ENCODE measurements at places on chromosomes 13 and 19.

DNA sequence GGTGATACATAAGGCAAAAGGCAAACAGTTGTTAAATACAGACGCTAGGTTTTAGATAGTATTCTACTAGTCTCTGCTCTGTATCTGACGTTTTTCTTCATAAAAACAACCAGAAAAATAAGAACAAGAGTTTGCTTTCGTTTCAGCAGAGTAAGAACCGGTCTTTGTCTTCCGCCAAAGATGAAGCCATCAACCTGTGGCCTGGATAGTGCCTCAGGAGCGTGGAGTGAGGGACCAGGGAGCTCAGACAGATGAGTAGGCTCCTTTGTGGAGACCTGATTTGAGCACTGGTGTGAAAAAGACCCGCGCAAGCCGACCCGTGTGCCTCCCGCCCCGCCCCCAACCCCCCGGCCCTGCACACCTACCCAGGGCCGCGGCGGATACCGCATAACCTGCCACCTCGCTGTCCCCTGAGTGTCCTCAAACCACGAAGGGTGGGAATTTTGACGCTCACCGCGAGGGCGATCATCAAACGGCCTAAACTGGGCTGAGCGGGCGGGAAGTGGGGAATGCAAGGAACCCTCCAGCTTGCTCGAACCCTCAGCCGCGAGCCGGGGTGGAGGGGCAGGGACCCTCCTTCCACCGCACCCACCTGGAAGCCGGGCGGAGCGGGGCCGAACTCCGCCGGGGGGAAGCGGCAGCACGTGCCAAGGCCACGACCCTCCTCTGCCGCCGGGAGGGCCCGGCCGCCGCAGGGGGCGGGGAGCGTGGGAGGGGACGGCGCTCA lies 866 bp upstream of the LMO7 start:
- no peak for DNase-seq

- DNase-seq: no peak
Observed at GRCh38 chr13:49629196-49629938, 1.1 kb downstream of the ARL11 start.

DNA sequence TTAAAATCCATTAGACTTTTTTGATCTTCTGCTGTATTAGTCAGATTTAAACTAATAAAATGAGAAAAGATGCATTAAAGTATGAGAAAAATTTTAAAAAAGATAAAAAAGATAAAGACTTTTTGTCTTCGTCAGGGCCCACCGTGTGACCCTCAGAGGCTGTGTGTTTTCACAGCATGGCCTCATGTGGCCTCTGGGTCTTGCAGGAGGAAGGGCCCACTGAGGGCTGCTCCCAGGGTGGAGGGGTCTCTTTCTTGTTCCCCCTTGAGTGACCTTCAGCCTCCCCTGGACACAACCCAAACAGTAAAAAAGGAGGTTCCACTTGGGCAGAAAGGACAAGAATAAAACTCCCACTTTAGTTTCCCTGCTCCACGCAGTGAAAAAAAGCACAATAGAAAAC lies 57.1 kb upstream of the RANBP3 start:
- DNase-seq: no peak

DNA sequence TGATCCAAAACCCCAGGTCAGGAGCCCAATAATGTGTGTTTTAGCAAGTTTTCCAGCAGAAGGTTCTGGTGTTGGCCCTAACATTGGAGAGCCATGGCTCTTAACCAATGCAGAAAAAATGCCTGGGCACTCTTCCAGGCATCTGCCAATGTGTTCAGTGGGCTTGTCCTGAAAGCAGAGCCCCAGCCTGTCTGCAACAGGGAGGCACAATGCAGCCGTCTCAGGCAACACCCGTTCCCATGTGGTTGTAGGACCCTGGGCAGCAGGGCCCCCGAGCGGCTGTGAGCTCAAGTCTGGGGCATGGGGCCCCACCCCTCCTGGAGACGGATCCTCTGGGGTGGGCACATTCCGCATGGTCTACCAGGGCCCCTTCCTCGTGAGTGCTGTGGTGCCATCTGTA lies 58.1 kb upstream of the SIAH3 start:
- DNase-seq: no peak

DNA sequence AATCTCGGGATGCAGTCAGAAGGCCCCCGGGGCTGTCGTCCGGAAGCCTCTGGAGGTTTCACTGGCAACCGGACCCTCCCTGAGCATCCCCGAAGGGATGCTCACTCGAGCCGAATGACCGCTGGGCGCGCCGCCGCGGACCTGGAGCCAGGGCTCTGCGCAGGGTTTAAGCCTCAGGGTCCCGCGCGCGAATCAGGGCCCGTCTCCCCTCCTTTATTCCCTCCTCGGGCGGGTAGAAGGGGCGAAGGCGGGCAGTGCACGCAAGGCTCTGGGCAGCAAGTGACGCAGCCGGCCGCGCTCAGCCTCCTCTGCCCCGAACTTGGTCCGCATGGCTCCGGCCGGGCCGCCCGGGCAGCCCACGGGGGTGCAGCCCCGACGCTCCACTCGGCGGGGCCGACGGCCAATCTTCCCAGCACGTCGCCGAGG lies 572 bp downstream of the SHISA2 start:
- DNase-seq: no peak

DNA sequence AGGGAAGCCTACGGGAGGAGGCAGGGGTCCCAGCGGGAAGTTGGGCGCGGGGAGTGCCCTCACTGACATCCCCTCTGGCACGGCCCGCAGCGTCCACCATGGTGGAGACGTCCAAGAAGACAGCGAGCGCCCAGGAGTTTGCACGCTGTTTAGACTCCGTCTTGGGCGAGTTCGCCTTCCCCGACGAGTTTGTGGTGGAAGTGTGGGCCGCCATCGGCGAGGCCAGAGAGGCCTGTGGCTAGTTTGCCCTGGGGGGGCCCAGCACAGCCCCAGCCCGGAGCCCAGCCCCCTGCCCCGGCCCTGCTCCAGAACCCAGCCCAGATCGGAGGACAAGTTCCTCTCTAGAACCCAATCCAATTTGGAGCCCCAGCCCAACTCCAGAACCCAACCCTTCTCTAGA lies 4.7 kb downstream of the GIPC3 start:
- DNase-seq: no peak

DNA sequence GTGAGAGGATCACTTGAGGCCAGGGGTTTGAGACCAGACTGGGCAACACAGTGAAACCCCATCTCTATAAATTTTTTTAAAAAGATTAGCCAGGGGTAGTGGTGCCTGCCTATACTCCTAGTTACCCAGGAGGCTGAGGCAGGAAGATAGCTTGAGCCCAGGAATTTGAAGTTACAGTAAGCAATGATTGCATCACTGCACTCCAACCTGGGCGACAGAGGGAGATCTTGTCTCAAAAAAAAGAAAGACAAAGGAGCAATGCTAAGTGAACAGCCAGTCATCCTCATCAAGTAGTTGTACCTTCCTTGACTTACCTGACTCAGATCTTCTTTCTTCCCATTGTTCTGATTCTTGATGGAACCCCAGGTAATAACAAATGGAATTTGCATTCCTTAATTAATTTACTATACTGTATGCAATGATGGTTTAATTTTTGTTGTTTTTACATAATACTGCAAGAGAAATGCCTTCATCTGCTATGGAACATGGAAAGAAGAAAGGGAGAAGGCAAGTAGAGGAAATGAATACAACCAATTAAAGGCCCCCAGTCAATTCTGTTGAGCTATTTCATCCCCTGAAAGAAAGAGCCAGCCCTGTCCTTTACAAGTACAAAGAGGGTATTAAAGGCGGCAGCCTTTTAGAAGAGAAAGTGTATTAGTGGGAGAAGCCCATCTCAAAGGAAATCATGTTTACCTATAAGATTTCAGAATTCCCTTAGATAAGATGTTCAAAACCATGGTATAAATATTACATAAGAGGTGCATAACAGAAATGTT lies 316.7 kb downstream of the DIAPH3 start:
- no peak for DNase-seq

GRCh38 chr13:85236413-85236812 lies 562.8 kb downstream of the SLITRK6 start:
- DNase-seq: peak; percentile 48

DNA sequence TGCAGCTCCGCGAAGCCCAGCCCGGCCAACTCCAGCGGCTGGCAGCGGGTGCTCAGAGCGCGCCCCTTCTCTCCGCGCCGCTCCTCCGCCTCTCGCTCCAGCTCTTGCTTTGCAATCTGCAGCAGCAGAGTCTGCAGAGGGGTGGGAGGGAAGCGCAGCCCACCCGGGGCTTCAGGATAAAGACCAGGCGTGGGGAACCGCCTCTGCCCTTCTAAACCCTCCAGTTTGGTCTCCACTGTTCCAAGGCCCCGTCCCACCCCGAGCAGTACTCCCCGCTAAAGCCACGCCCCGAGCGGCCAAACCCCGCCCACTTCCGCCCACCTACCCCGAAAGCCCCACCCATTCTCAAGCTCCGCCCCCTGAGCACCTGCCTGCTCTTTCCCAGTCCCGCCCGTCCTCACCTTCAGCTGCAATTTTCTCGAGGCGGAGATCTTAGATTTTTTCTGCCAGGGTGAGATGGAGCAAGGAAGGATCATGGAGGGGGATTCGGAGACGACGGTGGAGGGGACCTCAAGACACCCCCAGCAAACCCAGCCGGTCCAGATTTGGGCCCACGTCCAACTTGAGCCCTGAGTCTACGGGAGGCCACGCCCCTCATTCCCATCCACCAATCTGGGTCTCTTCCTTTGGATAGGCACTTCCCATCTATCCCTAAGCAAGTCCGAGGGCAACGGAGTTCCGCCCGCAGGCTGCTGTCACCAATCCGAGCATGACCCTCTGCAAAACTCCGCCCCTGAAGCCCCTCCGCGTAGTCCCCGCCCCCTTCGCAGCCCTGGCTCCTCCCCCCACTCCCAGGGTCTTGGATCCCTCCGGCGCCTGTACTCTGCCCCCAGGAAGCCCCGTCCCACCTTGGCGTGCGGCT lies 1.1 kb downstream of the TNNI3 start:
- DNase-seq: peak; percentile 50
